Germinal center (tissue), 1 donor: ENCODE measurements at places on chromosomes 5 and 9.

- DNase-seq = no peak
Observed at GRCh38 chr9:107462691-107463090, 26.9 kb downstream of the KLF4 start.

- no peak for DNase-seq
Observed at GRCh38 chr5:69043655-69043996, 50.2 kb upstream of the SLC30A5 start.

- no peak for DNase-seq
Observed at GRCh38 chr5:159178978-159179377, 30.4 kb downstream of the RNF145 start.

- no peak for DNase-seq
Observed at GRCh38 chr9:112796485-112796884, 45.9 kb downstream of the SNX30 start.
